NCI-H187 treated with DMSO at 0.1 percent for 48 hours (cell line): ENCODE measurements at places on chromosomes 5 and 9.

DNA sequence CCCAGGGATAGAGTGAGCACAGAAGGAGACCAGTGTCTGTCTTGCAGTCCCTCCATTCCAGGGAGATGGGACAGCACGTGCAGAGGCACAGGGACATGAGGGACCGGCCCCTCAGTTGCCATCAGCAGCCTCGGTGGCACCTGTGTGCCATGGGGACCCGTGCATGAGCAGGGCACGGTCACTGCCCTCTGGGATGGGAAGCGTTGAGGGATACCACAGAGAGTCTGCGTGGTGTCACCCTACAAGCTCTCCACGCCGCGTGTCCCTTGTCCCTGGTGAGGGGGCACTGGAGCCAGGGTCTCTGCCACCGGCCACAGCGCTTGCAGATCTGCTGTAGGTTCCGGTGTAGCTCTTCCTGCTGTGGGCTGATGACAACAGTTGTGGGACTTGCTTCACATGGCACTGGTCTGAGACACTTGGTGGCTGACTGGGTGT is 108.1 kb downstream of the CACNA1B start:
- no peak for DNase-seq

DNA sequence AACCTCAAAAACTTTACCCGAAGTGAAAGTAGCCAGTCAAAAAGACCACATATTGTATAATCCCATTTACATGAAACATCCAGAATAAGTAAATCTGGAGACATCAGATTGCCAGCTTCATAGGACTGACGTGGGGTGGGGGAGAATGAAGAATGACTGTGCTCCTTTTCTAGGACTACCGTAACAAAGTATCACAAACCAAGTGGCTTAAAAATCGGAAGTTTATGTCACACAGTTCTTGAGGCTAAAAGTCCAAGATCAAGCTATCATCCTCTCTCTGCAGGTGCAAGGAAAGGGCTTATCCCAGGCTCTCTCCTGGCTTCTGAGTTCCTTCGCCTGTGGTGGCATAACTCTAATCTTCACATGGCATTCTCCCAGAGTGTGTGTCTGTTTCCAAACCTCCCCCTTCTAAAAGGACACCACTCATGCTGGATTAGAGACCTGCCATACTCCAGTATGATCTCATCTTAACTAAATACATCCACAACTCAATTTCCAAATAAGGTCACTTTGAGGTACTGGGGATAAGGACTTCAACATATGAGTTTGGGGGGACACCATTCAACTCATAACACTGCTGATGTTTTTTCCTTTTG is 25.5 kb downstream of the ADAM19 start:
- DNase-seq = no peak

DNA sequence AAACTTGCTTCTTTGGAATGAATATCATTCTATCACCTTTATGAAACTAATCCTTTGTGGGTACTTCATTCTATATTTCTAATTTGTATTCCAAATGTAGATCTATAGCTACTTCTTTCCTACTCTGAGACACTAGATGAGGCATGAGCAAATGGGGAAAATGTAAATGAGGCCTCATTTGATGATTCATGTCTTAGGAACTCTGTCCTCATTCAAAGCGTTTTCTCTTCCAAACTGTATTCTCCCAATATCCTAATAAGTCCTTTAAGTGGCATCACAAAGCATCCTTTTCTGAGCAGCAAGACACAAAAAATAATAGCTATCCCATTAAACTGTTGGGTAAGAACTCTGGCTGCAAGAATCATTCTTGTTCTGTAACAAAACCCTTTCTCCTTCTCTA is 56.1 kb downstream of the TTLL11 start:
- DNase-seq = no peak

GRCh38 chr5:92468295-92468694 is 1085.2 kb upstream of the ARRDC3 start:
- DNase-seq = peak; percentile 23

DNA sequence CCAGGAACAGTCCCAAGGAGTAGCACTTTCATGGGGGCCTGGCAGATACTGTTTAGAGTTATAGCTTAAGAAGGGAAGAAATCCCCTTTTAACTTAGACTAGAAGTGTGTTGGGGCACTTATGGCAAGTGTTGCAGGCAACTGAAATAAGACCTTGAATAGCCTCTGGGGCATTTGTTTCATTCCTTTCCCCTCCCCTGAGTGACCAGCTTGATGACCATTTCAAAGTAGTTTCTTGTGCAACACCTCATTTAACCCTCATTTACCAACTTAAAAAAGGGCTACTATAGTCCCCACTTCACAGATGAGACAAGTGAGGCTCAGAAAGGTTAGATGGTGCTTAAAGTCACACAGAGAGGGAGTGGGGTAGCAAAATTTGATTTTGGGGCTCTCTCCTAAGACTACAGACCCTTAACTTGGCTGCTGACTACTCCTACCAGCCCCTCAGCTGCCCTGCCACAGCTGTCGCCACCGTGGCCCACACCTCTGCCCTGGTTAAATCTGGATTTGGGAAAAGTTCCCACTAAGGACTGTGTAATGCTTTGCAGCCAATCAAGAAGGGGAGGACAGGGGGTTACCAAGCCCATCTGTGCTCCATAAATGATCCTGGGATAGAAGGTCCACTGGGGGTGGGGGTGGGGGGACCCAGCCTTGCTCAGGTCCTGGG is 5.5 kb downstream of the PDLIM4 start:
- no peak for DNase-seq

GRCh38 chr5:109324931-109325330 is 84.8 kb downstream of the PJA2 start:
- DNase-seq = no peak

DNA sequence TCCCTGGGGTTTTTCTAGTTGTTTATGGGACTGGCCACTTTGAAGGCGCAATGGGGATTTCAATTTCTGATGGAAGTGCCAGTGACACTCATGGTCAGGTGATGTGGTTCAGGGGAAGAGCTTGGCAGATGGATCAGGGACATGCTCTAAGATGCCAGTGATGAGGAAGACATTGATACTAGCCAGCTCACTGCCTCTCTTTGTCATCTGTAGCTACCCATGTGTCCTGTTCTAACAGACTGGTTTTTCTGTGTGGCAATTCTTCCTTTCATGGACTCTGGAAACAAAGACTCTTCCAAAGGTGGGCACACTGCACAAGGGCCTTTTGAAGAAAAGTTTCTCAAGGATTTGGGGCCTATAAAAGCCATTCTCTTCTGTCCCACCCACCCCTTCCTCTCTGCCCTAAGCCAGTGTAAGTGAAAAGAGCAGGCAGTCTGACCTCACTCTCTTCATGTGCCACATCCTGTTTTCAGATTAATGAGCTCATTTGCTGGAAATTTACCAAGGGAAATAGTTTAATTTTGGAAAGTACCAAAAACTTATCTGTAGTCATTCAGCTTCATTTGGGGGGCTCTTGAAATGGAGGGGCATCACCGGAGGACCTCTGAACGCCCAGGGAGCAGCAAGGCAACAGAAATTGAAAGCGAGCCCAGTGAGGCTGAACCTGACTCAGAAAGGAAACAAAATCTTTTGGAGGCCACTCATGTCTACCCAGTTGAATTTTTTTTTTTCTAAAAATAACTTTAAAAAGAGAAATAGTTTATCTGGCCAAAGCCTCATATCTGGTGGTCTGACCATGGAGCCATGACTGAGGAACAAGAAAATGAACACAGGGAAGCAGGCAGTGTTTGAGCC is 4.9 kb upstream of the TRAF1 start:
- DNase-seq = no peak

- DNase-seq = no peak
Measured at GRCh38 chr5:149048811-149049210, 14.1 kb downstream of the SH3TC2 start.

DNA sequence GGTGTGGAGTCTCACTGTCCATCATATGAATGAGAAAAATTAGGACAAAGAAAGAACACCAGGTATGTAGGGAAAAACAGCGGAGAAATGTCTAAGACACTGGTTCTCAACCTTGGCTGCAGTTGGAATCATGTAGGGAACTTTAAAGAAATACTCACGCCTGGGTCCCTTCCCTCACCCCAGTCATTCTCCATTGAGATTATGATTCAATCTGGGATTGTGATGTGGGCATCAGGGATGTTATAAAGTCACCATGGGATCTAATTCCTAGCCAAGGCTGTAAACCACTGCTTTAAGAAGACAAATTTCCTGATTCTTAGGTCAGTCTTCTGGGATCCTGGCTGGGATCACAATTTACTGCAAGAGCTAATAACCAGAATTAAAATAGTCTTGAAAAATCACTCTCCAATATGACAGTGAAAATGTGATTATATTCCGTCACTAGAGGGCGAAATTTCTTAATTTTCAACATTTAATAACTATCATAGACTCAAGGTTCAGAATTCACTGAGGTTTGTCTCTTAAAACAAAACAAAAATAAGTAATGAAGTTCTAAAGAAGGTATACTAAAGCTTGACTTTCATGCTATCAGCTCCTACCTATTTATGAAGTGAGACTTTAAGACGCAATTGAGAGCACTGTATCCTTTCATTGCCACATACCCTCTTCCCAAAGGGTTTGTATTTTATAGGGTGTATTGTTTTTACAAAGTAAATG is 60.5 kb downstream of the GLDC start:
- no peak for DNase-seq

DNA sequence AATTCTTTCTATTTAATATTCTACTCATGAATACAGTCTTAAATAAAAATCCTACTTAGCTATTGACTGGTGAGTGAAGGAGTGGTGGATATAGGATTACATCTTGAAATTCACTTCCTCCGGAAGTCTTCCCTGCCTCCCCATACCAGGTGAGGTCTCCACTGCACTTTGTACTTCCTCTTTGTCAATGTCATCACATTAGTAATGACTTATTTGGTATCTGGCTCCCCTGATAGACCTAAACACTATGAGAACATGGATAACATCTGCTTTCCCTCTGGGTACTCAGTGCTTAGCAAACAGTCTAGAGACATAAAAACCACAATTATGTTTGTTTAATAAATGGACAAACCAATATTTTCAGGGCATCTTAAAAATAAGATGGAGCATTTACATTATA is 532.1 kb downstream of the PDE4D start:
- no peak for DNase-seq

- no peak for DNase-seq
Measured at GRCh38 chr9:83509402-83509801, 28.8 kb downstream of the FRMD3 start.

DNA sequence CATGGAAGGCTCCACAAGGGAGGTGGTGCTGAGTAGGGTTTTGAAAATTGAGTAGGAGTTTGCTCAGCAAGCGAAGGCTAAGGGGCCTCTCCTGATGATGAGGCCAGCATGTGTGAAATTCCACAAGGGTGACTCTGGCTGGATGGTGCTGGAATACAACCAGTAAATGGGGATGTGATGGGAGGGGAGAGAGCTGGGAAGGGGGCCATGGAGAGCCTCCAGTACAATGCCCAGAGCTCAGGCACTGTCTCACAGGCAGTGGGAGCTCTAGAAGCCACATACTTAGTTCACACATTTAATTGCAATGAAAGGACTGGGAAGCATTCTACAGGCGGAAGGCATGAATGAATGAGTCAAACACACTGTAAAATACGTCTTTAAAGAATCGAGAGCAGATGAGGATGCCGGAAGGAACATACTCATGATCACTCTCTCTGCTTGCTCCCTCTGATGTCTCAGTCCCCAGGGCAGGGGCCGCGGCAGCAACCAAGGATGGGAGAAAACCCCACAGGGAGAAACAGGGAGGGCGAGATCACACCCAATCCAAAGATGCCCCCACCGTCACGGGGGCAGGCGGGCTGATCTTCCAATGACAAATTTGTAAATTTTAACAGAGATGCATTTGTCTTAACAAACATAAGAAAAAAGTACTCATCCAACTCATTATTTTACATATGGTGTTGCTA is 261.0 kb downstream of the NSG2 start:
- no peak for DNase-seq

DNA sequence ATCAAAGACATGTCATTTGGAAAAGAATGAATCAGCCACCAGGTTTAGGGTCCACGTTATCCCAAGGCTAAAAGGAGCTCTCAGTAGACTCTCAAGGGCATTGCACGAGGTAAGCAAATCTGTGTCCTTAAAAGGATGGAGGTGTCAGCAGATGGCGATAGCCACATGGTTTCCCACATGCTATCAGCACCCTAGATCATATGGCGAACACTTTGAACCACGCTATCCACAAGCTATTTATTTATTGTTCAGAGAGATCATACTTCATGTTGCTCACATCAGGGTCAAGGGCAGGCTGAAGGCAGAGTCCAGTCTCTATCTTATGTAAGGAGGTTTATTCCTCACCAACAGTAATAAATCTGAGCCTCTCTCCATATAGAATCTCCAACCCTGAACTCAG is 43.7 kb downstream of the CDH6 start:
- DNase-seq = no peak

DNA sequence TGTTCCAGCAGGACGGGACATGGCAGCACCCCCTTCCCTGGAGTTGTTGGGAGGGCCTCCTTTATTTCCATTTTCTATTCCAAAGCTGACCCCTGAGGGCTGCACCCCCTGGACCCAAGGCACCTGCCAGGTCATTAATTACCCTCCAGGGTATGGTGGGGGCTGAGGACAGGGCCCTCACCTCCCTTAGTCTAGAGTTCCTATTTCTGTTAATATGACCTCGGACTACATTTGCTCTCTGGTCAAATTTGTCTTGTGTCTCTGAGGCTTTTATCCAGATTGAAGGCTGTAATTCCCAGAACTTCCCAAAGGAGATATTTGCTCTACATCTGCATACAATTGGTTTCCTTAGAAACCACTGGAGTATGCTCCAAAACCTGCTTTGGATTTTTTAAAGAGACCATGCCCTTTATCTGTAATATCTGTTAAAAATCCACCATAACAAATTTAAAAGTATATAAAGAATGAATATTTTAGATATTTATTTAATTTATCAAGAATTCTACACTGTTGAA is 16.8 kb downstream of the PHF2 start:
- no peak for DNase-seq

DNA sequence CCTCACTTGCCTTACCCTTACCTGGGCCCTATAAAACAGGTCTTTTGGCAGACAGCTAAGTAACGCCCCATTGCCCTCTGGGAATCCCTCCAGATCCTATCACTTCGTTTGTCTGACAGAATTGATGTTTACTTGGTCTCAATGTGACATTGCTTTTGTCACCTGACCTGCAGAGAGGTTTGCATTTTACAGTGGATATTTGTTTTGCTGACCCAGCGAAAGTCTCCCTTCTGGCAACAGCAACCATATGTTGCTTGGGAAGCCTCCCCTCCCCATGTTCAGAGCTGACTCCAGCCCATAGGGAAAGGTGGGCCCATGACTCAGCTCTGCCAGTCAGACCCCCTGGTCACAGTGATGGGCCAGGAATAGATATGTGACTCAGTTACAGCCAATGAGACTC is 54.0 kb upstream of the LARP1 start:
- DNase-seq = no peak

DNA sequence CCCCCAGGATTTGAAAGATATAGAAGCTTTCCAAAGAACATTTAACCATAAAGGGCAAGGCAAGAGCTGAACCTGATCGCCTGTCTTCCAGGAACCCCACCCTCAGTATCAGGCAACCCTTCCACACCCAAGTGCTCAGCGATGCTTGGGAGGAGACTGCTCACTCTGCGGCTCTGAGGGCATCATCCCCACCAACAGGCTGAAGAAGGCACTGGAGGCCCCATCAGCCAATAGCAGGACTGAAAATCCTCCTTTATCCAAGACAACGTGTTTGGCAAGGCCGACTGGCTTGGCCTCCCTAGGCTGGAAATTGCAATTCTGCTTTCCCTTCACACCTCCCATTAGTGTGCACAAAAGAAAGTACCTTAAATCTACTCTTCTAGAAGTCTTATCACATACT is 1.4 kb upstream of the PPP2CA start:
- no peak for DNase-seq

GRCh38 chr5:72692231-72692637 is 124.2 kb upstream of the TNPO1 start:
- peak; percentile 54 for DNase-seq
